CD4-positive, alpha-beta T cell treated with Interleukin-4 for 1 hour (primary cell): ENCODE measurements at places on chromosomes 2 and 18.

- no peak for DNase-seq
These were observed 20.0 kb downstream of the EFHD1 start for GRCh38 chr2:232653441-232653840.

DNA sequence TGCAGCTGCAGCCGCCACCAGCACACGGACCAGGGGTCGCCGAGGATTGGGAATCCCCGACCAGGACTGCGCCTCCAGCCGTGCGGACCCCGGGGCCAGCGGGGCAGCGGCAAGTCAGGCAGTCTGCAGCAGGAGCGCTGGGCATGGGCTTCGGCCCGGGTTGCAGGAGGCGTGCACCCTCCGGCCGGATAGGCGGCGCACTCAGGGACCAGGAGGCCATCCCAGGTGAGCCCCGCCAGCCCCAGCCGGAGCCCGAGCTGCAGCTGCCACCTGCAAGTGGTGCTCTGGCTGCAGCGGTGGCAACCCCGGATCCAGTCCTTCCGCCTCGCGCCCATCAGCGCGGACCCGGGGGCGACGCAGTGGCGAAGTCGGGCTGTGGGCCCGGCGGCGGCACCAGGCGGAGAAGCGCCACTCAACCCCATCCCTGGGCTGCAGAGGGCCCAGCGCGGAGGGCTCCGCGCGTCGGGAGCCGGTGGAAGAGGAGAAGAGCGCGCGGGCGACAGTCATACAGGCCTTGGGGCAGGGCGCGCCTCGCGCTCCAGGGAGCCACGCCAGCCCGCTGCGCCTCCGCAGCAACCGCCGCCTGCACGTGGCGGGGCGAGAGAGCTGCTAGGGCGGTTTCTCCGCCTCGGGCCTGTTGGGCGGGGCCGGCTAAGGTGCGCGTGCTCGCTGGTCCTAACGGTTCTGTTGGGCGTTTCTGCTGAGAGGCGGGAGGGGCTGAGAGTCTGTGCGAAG lies 73.8 kb downstream of the RPIA start:
- peak; percentile 28 for DNase-seq

- DNase-seq = no peak
These were observed 179.4 kb downstream of the ANTXR1 start for GRCh38 chr2:69192176-69192945.

DNA sequence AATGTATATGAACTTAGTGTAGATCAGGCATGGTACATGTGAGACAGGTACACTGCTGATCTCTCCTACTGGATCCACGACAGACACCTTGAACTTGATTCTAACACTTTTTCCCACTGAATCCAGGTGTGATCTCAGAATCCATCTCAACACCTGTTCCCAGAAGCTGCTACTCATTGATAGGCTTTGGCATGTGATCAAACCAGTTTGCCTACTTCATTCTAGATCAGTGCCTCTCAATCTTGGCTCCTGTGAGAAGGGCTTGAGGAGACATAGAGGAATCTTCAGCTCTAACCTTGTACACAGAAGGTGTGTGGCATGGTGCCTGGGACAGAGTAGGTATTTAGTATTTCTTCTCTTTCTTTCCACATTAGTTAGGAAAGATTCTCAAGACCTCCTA lies 212.3 kb upstream of the ATP5MC3 start:
- no peak for DNase-seq
